ENCODE measurements at places on chromosomes 11 and 22. TPM values are rescaled to one million over a fixed set of nuclear protein-coding genes. Genes with fewer than 3 reads are reported as not detected.

POU2AF2 gene
- total RNA-seq = not detected

FOLH1 gene
- not detected for total RNA-seq

FAM111B gene
- 18.2 TPM for total RNA-seq

RGL4 gene
- total RNA-seq = 16.7 TPM

UPB1 gene
- total RNA-seq = 0.49 TPM

ASCL2 gene
- 2.7 TPM for total RNA-seq

APLP2 gene
- 29.8 TPM for total RNA-seq

All from activated CD8-positive, alpha-beta T cell treated with anti-CD3 and anti-CD28 coated beads for 36 hours (primary cell).